ENCODE measurements at places on chromosomes 2 and 18.

DNA sequence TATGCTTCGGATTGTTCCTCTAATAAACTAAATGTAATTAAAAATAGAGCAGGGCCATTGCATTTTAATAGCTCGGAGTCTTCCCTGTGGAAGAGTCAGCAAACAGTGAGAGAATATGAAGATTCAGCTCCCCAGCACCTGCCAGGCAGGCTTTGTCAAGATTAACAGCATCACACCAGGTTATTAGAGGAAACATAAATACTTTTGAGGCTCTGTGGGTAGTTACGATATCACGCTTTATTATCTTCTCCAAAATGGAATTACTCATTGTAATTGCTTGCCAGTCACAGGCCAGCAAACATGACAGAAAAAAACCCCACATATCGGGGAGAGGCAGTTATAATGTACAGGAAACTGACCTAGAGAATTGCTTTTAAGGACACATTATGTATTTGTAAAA is 303.9 kb downstream of the CPS1 start:
- no peak for DNase-seq

DNA sequence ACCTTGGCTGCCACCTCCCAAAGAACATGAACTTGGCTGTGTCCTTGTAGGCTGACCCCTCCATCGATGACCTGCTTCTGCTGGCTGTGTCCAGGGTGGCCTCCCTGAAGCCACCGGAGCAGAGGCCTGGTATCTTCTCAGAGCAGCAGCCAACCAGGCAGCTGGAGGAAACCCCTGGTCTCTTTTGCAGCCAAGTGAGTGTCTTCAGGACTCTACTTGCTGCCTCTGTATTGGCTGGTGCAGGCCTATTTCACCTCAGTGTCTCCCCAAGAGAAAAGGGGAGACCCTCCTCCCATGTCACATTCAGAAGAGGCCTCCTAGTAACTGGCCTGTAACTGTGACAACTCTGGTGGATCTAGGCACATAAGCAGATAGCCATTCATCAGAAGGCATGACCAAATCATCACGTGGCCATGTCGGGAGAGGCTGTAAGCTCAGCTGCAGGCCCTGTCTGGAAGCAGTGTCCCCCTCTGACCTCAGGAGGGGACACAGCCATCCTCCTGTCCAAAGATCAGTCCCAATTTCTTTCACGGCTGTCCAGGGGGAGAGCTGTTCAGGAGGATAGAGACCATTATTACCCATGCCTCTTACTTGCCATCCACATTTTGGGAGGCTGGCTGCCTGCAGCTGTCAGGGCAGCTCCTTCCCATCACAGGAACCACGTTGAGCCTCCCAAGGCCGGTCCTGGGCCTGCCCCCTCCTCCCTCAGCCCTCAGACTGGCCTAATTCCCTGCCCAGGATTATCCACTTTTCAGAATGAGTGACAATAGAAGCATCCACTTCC is 20.9 kb upstream of the ROCK2 start:
- no peak for DNase-seq

- DNase-seq = peak; percentile 75
Observed at GRCh38 chr18:55405893-55406406, 182.0 kb downstream of the TCF4 start.

GRCh38 chr18:41917181-41917580 is 37.9 kb upstream of the PIK3C3 start:
- no peak for DNase-seq

GRCh38 chr2:28021898-28022297 is 131.4 kb downstream of the BABAM2 start:
- no peak for DNase-seq

DNA sequence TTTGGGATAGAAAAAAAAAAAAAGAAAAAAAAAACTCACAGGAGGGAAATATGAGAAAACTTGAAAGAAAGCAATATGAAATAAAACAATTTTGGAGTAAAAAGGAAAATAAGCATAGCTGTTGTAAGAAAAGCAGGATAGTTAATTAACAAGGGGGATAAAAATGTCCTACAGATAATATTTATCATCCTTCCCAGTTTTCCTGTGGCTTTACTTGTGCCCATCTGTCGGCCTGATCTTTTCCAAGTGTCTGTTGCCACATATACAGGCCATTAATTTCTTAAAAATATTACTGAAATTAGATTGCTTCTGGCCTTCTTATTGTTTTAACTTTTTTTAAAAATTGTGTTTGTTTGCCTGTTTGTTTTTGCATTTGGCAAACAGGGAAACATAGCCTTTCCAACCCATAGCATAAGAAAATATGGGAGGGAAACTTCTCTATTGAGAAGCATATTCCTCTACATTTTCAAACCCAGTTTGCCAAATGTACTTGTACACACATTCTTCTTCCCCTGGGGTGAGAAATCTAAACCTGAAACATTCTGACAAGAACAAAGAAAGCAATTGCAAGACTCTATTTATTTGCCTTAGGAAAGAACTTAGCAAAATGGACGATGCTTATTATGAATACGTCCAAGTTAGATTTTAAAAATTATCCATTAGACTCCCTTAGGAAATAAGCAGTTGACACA is 272.3 kb downstream of the CDH20 start:
- DNase-seq = no peak

DNA sequence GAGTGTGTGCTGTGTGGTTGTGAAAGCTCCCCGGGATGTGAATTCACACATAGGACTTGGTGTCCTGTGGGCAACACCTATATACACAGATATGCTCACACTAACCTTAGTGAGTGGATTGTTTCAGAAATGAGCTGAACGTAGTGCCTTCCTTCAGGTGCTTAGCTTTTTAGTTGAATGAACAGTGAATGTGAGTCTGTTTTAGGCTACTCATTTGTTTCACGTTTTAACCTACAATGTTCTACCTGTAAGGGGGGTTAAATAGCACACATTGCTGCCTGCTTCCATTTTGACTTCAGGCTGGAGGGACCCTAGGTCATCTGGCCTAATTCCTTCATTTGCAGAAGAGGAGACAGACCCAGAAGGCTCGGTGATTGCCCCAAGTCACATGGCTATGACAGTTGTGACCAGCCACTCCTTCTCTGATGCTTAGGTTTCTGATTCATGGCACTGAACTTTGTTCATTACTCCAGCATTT is 1.0 kb downstream of the PLEK start:
- no peak for DNase-seq

DNA sequence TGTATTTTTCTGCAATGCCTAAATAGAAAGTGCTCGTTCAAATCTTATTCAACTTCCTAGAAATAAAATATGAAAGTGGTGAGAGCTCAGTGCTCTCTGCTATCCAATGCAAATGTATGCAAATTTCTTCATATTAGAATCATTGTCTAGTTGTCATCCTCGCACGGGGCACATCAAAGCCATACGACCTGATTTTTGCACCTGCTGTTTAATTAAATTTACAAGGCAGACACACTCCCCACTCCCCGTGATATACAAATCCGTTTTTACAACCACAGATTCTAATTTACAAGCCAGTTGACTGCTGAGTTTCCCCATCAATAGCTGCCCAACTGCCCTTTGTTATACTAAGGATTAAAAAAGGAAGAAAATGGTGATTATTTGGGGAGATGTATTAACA is 284.6 kb downstream of the RNF144A start:
- DNase-seq = no peak

DNA sequence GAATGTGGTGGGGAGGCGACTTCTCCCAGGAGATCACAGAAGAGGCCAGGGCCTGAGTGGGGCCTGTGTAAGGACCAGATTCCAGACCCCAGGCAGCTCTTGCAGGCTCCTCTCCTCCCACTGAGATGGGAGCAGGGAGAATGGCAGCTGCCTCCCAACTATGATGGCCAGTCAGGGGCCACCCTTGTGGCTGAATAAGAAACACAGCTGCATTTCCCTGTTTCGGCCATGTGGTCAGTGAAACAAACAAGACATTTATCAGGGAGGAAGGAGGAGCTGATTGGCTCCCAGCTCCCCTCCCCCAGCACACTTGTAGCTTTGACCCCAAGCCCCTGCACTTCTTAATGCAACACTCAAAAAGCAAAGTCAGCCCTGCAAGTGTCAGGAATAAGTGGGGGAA is 143.5 kb downstream of the CELF4 start:
- no peak for DNase-seq

DNA sequence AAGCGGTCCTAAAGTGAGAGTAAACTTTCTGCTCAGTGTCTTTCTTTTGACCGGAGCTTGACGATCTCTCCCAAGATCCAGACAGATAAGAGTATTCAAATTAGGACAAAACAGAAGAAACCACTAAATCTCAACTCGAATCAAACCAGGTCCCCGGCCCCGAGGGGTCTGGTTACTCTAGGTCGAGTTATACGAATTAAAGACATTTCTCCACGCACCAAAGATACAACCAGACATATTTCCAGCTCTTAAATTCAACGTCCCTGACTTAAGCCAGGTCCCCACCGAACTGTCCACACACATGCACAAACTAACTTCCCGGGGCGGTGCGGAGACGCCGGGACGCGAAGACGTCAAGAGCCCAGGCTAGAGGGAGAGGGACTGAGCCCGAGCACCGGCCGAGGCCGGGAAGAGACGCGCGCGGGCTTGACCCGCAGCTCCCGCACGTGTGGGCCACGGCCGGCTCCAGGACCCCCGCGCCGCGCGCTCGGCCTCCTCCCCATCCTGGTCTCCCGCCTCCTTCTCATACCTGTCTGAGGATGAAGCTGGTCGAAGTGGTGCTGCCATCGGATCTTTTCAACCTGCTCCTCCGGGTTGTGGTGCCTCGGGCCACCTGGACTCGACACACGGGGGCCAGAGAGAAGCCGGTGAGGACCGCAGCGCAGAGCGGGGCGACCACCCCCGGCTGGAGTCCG is 896 bp downstream of the CACNB4 start:
- peak; percentile 50 for DNase-seq

DNA sequence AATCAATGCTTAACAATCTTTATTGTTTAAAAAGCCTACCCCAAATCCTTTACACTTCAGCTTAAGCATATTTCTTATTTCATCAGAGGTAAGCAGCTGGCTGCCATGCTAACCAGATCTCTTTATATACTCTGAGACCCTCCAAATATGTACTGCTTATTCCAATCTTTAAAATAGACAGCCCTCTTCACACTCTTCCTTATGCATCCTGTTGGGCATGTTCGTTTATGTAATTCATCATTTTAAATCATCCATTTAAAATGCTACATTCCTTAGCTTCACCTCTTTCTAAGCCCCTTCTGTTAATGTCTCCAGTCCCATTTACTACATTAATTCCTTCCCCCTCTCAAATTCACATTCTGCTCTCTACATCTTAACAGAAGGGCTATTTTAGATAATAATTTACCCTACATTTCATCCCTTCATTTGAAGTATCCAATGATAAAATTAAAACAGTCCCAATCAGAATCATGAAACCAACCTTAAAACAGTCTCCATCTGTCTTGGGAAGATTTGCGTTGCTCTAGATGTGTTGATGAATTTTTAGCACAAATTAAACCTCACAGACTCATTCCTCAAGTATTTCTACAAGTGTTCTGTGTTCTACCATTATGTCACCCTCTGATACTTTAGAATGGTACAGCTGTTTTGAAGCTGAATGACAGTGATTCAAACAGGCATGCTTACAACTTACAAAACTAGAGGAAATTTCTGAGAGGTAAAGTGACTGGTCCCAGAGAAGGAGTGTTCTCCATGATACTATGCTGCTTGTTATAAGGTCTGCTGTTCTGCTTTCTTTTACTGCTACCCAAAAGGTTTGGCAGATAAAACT is 59.1 kb downstream of the ZNF385B start:
- DNase-seq = no peak

GRCh38 chr2:32942793-32943485 is 3.8 kb upstream of the LTBP1 start:
- DNase-seq = no peak

- DNase-seq = no peak
Observed at GRCh38 chr2:222859786-222860612, 837 bp upstream of the ACSL3 start.

GRCh38 chr18:79011300-79011870 is 31.8 kb downstream of the SALL3 start:
- DNase-seq = no peak

- no peak for DNase-seq
Observed at GRCh38 chr2:10233131-10234012, 69.3 kb upstream of the HPCAL1 start.

DNA sequence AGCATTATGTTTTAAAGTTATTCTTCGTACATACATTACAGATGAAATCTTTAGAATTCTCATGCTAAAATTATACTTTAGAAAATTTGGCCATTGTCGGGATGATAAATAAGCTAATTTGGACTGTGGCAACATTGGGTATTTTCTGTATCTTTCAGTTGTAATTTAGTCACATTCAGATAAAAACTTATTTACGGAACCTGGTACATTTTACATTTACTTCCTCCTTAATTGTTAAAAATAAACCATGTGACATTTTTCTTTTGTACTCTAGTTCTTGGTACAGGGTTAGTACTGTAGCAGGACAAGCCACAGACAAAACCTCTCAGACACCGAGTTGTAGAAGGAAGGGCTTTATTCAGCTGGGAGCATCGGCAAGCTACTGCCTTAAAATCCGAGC is 4.2 kb downstream of the CNDP2 start:
- DNase-seq = no peak

- DNase-seq = no peak
Observed at GRCh38 chr2:161982548-161983330, 91.3 kb downstream of the DPP4 start.

GRCh38 chr18:58266291-58266690 is 222.3 kb downstream of the NEDD4L start:
- no peak for DNase-seq

DNA sequence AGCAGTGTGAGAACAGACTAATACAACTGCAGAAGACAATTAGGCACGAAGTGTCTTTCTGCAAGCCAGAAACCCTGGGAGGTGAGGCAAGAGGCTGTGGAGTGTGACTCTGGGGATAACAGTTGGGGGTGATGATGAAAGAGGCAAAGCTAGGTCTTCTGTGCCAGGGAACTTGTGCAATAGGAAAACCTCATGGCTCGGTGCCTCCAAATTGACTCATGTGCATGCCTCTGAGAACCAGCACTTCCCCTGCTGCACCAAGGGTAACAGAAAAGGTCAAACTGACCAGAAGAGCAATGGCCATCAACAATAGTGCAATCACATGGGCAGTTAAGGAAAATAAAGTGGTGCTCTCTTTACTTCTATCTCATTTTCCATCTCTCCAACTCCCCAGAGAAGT is 136.4 kb downstream of the SCG2 start:
- peak; percentile 85 for DNase-seq

GRCh38 chr2:215782295-215782694 is 231.1 kb downstream of the MREG start:
- DNase-seq = no peak

GRCh38 chr18:23585897-23586248 is 433 bp downstream of the NPC1 start:
- no peak for DNase-seq

DNA sequence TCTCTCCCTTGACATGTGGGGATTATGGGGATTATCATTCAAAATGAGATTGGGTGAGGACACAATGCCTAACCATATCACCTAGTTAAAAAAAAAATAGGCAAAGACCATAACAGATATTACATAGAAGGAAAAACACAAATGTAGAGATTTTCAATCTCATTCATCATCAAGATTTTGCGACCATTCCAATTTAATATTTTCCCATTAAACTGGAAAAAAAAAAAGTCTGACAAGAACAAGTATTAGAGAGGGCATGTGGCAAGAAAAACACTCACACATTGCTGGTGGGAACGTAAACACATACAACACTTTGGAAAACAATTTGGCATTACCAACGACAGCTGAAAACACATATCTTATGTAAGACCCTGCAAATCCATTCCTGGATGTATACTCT is 71.0 kb upstream of the MYCN start:
- no peak for DNase-seq

All from AG08396 (cell line).